Ovary (tissue), 10 donors: ENCODE measurements at places on chromosomes 12 and 14. TPM values are rescaled to one million over a fixed set of nuclear protein-coding genes. Genes with fewer than 3 reads are reported as not detected.

SLC2A14 gene
- total RNA-seq = 1.6 TPM

C12orf76 gene
- total RNA-seq = 13.6 TPM

AQP6 gene
- total RNA-seq = not detected

NRL gene
- 3.2 TPM for total RNA-seq

PMCH gene
- not detected for total RNA-seq

LRRC10 gene
- total RNA-seq = not detected

- no peak for DNase-seq
These were observed 208.9 kb downstream of the SYNE2 start for GRCh38 chr14:64061706-64062105.

- DNase-seq = no peak
These were observed 9.4 kb upstream of the KLRB1 start for GRCh38 chr12:9617124-9617523.

- no peak for DNase-seq
These were observed 2.3 kb downstream of the TBX5 start for GRCh38 chr12:114403690-114404066.

GRCh38 chr12:2453076-2453760 is 341.6 kb upstream of the FKBP4 start:
- no peak for DNase-seq

- DNase-seq = no peak
These were observed 369.9 kb upstream of the PDE3A start for GRCh38 chr12:19998411-19998810.

DNA sequence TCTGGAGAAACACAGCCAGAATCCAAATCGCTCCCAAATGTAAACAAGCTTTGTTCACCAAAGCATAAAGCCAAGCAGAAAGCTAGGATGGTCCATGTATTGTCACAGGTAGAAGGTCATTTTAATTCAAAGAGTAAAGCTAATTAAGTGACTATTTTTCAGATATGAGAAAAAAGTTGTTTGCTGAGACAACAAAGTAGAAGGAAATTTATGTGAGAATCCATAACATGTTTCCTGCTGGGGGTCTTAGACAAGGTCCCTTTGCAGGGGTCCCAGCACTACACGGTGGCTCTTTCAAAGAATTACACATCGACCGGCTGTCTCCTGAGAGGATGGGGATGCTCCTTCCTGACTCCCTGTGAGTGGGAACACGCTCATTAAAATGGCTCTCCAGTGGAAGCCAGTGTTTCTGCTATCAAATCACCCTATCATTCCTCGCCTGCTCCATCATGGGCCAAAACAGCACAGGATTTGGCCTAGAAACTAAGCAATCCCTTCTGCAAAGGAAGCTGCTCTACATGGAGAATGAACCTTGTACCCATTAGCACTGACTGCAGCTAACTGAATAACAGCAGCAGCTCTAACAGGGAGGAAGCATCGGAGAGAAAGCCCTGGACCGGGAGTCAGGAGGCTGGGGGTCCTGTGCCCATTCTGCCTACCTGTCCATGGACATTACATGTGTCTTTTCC is 175.3 kb downstream of the STXBP6 start:
- no peak for DNase-seq
